ENCODE measurements at places on chromosomes 16 and 17. TPM values are rescaled to one million over a fixed set of nuclear protein-coding genes. Genes with fewer than 3 reads are reported as not detected.

The FOXC2 gene
- total RNA-seq = not detected

The HOXB4 gene
- 2.9 TPM for total RNA-seq

The AKAP1 gene
- 27.8 TPM for total RNA-seq

The RBBP6 gene
- 158 TPM for total RNA-seq

GRCh38 chr16:29743475-29743826 is 2.3 kb downstream of the C16orf54 start:
- peak overlapping the region; percentile 95 for H3K27ac ChIP-seq
- H3K27me3 ChIP-seq = no peaks in the 10 kb centered on the region
- no peak for DNase-seq
- peaks cover 28% of the 10 kb centered on the region for H3K36me3 ChIP-seq

GRCh38 chr17:43784068-43784467 is 3.8 kb downstream of the CFAP97D1 start:
- peaks cover 31% of the 10 kb centered on the region for H3K27me3 ChIP-seq
- DNase-seq = no peak
- H3K4me3 ChIP-seq = no peak overlapping the region
- no peaks in the 10 kb centered on the region for H3K36me3 ChIP-seq

GRCh38 chr16:8084882-8085281 is 505.4 kb downstream of the TMEM114 start:
- H3K36me3 ChIP-seq = no peaks in the 10 kb centered on the region
- H3K4me1 ChIP-seq = no peaks in the 10 kb centered on the region
- H3K27me3 ChIP-seq = no peaks in the 10 kb centered on the region
- H3K4me3 ChIP-seq = no peak overlapping the region
- DNase-seq = no peak

DNA sequence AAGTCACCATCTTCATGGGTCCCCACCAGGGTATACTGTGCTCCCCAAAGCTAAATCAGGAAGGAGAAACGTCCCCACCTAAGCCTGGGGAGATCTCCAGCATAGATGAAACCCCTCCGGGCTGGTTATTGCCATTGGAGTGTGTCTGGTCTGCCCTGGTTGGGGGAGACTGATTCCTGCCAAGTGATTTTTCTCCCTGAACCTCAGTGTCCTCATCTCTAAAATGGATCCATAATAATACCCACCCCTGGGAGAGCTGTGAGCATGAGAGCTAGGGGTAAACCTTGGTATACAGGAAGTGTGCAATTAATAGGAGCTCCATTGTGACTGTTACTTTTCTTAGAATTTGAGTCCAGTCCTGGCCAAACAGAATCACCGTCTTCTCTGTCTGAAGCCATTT is 111.1 kb downstream of the CMIP start:
- H3K27me3 ChIP-seq = no peaks in the 10 kb centered on the region
- no peak for DNase-seq

DNA sequence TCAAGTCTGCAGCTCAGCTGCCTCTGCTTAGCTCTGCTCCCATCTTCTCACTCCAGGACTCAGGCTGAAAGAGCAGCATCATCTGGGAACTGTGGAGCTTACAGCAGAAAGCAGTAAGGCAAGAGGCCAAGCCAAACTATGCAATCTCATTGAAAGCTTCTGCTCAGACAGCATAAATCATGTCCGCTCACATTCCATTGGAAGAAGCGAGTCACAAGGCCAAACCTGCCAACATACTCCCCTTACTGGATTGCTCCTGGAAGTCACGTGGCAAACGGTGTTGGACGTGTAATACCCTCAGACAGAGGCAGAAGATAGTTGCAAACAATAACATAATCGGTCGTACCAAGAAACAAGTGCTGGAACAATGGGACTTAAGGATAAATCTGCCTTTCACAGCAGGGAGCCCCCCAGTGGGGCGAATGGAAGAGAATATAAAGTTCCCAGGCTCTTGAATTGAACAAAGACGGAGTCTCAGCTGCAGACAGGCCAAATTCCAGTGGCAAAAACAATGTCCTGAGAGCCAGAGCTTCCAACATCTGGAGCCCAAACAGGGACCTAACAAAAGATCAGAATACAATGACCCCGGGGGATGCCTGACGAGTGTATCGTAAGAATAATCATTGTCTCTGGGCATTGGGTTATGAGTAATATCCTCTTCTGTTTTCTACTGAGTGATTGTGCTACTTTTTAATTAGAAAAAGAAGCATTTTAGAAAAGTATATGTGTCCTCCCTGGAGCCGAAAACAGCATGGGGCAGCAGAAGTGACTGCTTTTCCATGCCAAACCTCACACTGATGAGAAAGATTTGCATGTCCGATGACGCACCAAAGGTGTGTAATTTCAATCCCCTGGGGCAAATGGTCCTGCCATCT is 68.4 kb downstream of the CMC2 start:
- DNase-seq = no peak
- no peaks in the 10 kb centered on the region for H3K4me1 ChIP-seq
- H3K27me3 ChIP-seq = peaks cover 13% of the 10 kb centered on the region
- H3K27ac ChIP-seq = no peak overlapping the region
- no peak overlapping the region for H3K4me3 ChIP-seq
- no peaks in the 10 kb centered on the region for H3K36me3 ChIP-seq

DNA sequence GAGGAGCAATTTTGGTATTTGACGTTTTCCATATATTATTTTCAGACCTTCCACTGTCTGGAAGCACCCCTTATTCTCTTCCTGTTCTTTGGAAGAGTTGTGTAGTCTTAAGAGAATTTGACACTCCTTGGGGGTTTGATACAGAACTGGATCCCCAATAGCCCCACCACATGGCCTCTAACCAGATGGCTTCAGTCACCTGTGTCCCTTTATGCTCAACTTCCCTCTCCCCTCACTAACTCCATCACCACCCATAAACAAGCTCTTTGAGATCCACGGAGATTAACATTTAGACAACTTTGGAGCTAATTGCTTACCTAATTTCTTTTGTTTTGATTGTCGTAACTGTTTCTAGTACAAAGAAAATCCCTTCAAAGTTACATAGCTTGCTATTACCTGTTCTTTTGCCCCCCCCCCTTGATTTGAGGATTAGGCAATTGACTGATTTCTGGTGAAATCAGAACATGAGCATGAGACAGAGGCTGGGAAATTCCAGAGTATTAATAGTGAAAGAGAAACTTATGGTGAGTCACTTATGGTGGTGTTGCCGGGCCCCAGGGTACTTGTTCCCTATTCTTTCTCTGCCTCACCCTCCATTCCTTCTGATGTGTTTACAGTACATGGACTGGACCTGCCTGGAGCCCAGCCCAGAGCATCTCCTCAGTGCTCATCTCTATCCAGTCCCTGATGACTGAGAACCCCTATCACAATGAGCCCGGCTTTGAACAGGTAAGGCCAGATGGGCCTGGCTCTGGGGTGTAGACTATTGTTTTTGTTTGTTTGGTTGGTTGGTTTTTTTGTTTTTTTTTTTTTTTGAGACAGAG is 7.5 kb downstream of the UBE2Z start:
- H3K36me3 ChIP-seq = peaks cover 89% of the 10 kb centered on the region
- peak overlapping the region; percentile 29 for H3K4me3 ChIP-seq
- no peaks in the 10 kb centered on the region for H3K27me3 ChIP-seq
- H3K27ac ChIP-seq = peak overlapping the region; percentile 77

DNA sequence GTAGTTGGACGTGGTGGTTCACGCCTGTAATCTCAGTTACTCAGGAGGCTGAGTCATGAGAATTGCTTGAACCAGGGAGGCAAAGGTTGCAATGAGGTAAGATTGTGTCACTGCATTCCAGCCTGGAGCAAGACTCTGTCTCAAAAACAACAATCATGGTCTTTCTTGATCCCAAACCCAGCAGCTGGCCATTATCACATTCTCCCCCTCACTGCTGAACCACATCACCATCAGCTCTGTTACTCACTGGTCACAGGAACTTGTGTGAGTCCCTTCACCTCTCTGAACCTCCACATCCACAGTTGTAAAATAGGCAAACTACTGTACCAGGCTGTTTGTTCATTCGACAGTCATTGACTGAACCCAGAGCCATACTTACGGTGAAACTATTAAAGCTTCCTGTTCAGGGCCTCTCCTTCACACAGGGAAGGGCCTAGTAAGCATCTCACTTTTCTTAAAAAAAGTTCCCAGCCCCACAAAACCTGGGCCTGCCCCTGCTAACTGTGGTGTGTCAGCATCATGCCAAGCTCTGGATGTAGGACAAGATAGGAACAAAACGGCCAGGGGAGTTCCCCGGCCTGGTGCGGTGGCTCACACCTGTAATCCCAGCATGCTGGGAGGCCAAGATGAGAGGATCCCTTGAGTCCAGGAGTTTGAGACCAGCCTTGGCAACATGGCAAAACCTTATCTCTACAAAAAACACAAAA is 104.7 kb downstream of the COPRS start:
- DNase-seq = no peak
- peaks cover 5% of the 10 kb centered on the region for H3K27me3 ChIP-seq
- H3K4me3 ChIP-seq = no peak overlapping the region

DNA sequence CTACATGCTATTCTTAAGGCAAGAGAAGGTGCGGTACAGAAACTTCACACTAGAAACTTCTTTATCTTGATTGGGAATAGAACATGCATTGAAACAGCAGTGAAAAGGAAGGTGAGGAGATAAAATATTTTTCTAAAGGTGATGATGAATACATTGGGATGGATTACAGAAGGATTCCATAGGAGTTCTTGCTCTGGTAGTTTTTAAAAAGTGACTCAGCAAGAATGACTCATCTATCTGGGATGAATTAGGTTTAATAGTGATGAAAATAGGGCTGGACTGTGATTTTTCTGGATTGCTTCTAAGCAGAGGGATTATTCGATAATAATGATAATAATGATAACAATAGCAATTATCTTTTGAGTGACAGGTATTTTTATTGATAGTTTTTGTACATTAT is 65.6 kb upstream of the HS3ST4 start:
- no peak overlapping the region for H3K27ac ChIP-seq
- no peak for DNase-seq
- no peaks in the 10 kb centered on the region for H3K27me3 ChIP-seq
- no peaks in the 10 kb centered on the region for H3K36me3 ChIP-seq
- H3K4me1 ChIP-seq = no peaks in the 10 kb centered on the region

DNA sequence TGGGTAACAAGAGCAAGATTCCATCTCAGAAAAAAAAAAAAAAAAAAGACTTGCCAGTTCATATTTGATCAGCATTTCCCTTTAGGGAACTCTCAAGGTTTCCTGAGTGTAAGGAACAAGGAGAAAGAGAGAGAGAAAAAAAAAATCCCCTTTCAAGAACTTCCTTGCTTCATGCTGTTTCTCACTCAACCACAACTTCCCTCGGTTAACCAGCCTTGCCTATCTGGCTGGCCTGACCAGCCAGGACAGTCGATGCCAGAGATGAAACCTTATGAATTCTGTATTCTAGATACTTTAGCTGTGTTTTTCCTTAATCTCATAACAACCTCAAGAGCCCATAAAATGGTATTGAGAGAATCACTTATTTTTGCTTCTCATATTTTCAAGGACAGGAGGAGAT is 2.6 kb upstream of the N4BP1 start:
- no peak for DNase-seq
- H3K27ac ChIP-seq = peak overlapping the region; percentile 96
- no peaks in the 10 kb centered on the region for H3K36me3 ChIP-seq
- H3K27me3 ChIP-seq = no peaks in the 10 kb centered on the region
- H3K4me3 ChIP-seq = peak overlapping the region; percentile 80
- peaks cover 55% of the 10 kb centered on the region for H3K4me1 ChIP-seq

- peaks cover 7% of the 10 kb centered on the region for H3K4me1 ChIP-seq
- H3K4me3 ChIP-seq = no peak overlapping the region
- no peak overlapping the region for H3K27ac ChIP-seq
- H3K27me3 ChIP-seq = no peaks in the 10 kb centered on the region
- H3K36me3 ChIP-seq = no peaks in the 10 kb centered on the region
Measured at GRCh38 chr16:87926246-87927194, 9.8 kb downstream of the CA5A start.

DNA sequence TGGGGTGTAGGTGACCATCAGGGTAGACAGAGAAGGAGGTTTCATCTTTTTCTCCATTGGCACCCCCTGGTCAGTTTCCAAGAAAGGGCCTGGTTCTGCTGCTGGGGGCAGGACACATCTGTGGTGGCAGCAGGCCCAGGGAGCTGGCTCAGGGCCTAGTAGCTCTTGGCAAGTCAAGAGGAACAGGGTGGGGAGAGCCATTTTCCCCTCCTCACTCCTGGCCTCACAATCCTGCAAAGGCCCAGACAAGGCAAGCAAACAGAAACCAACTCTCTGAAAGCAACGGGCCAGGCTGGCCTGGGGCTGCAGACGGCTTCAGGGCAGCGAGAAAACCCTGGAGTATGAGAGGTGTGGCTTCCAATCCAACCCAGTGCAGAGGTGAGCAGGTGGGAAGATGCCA is 192.9 kb upstream of the DYNLRB2 start:
- no peak overlapping the region for H3K27ac ChIP-seq
- no peak overlapping the region for H3K4me3 ChIP-seq
- no peaks in the 10 kb centered on the region for H3K36me3 ChIP-seq
- DNase-seq = no peak
- no peaks in the 10 kb centered on the region for H3K4me1 ChIP-seq

DNA sequence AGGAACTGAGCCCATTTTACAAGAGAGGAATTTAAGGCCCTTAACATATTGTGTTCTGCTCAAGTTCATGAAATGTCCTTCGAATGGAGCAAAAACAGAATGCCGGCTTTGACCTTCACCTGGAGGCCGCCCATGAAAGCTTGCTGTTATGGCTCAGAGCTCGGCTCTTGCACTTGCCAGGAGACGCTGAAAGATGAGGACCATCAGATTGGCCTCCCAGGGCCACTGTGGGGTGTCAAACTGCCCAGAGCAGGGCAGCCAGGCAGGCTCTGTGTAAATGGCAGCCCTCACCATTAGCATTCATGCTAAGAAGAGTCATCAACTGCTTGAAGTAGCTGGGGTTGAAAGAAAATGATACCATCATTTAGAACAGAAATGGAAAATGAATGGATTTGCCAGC is 39.3 kb downstream of the IL21R start:
- no peak overlapping the region for H3K27ac ChIP-seq
- no peak for DNase-seq
- no peaks in the 10 kb centered on the region for H3K27me3 ChIP-seq
- no peak overlapping the region for H3K4me3 ChIP-seq
- peaks cover 92% of the 10 kb centered on the region for H3K36me3 ChIP-seq

GRCh38 chr16:7304279-7304678 is 28.4 kb upstream of the RBFOX1 start:
- H3K27me3 ChIP-seq = no peaks in the 10 kb centered on the region
- no peak overlapping the region for H3K4me3 ChIP-seq
- no peaks in the 10 kb centered on the region for H3K4me1 ChIP-seq

- H3K27me3 ChIP-seq = no peaks in the 10 kb centered on the region
- no peak overlapping the region for H3K4me3 ChIP-seq
- no peak for DNase-seq
Measured at GRCh38 chr17:69375229-69375628, 39.3 kb upstream of the MAP2K6 start.

DNA sequence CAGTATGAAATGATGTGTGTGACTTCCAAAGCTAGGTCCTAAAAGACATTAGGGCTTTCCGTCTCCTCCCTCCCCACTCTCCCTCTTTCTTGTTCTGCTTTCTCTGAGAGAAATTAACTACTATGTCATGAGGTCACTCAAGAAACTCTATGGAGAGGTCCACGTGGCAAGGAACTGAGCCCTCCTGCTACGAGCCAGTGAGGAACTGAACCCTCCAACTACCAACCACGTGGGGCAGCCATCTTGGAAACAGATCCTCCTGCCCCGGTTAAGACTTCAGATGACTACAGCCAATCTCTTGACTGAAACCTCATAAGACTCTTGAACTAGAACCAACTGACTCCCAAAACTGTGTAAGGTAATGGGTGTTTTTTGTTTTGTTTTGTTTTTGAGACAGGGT is 4.2 kb upstream of the ALOX15 start:
- no peak for DNase-seq
- no peaks in the 10 kb centered on the region for H3K4me1 ChIP-seq
- H3K27ac ChIP-seq = no peak overlapping the region

GRCh38 chr16:8959921-8960787 is 3.6 kb downstream of the USP7 start:
- peak overlapping the region; percentile 73 for H3K4me3 ChIP-seq
- peak overlapping the region; percentile 63 for H3K27ac ChIP-seq
- peaks cover 80% of the 10 kb centered on the region for H3K4me1 ChIP-seq
- no peaks in the 10 kb centered on the region for H3K36me3 ChIP-seq
- DNase-seq = peak; percentile 30
- no peaks in the 10 kb centered on the region for H3K27me3 ChIP-seq

All from CD4-positive, CD25-positive, alpha-beta regulatory T cell (primary cell).